ENCODE measurements at places on chromosomes 1 and 21.

DNA sequence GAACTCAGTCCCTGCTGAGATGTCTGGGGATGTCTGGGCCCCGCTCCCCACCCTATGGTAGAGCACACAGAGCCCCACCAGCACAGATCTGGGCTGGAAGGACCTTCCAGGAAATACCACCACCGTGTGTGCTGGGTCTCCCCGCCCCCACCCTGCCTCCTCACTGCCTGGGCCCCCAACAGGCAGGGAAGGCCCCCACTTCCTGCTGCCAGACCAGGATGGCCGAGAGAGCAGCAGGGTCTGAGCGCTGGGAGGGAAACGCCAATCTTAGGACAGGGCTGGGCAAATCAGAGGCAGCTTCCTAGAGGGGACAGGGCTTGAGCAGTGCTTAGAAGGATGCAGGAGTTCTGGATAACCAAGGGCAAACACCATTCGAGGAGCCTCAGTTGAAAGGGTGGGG lies 11.9 kb downstream of the ADGRB2 start:
- DNase-seq: no peak

- no peak for DNase-seq
Measured at GRCh38 chr1:213658457-213658856, 329.3 kb upstream of the PROX1 start.

DNA sequence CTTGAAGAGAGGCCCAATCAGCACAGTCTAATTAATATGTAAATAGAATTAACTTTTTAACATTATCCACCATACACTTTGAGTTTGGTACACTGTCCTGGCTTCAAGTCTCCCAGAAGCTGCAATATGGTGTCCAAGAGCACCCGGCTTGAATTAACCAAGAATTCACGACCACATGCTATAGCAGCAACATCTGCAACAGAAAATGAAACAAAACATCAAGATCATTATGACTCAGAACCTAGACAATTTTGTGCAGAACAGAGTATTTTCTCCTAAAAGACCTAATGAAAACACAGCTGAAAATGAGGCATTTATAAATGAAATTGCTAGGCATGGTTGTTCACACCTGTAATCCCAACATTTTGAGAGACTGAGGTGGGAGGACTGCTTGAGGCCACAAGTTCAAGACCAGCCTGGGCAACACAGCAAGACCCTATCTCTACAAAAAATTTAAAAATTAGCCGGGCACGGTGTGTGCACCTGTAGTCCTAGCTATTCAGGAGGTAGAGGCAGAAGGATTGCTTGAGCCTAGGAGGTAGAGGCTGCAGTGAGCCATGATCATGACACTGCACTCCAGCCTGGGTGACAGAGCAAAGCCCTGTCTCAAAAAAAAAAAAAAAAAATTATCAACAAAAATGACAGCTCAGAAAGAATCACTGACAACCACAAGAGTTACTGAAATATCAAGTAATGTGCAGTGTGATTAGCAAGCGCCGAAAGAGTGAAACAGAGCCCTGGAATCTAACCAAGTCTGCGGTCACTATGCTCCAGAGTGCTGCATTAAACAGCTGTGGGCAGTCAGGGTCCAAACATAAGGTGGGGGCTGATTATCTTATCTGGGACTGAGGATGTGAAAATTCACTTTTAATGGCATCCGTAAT lies 45.3 kb downstream of the HSF2BP start:
- no peak for DNase-seq

DNA sequence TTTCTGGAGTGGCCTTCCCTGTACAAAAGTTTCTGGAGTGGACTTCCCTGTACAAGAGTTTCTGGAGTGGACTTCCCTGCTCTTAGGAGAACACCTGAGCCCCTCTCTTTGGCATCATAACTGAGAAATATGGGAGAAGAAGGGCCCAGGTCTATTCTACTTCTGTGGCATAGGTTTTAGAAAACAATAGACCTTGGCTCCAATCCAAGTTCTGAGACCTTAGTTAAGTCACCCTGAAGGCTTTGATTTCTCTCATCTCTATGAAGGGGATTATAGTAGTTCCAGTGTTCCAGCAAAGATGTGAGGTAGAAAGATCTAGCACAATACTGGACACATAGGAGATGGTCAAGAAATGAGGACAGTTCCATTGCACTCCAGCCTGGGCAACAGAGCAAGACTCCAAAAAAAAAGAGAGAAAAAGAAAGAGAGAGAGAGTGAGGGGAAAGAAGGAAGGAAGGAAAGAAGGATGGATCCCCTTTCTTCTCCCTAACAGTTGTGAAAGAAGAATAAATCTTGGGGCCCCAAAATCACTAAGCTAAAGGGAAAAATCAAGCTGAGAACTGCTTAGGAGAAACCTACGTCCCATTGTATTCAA lies 13.3 kb upstream of the EIF4G3 start:
- DNase-seq: no peak

DNA sequence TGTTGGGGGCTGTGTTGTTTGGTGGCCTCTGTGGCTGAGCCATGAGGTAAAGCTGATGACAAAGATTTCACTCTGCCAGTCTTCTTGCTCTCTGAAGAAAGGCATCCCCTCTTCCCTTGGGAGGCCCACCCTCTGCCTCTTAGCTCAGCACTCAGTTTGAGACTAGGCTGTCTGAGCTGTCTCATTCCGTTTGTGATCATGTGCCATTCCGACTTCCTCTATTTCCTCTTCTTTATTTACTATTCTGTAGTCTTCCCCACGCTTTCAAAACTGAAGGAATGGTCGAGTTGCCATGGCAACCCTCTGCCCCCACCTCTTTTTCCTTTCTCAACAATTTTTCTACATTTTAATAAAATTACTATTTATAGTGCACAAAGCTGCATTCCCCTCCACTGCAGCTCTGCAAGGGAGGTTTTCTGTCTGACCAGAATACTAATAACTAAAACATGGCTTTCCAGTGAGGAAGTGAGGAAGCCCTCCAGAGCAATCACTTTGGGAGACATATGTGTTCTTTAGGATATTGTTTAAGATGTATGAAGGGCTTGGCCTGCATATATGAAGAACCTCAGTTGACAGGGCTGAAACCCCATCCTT lies 30.8 kb downstream of the KCNA3 start:
- no peak for DNase-seq

DNA sequence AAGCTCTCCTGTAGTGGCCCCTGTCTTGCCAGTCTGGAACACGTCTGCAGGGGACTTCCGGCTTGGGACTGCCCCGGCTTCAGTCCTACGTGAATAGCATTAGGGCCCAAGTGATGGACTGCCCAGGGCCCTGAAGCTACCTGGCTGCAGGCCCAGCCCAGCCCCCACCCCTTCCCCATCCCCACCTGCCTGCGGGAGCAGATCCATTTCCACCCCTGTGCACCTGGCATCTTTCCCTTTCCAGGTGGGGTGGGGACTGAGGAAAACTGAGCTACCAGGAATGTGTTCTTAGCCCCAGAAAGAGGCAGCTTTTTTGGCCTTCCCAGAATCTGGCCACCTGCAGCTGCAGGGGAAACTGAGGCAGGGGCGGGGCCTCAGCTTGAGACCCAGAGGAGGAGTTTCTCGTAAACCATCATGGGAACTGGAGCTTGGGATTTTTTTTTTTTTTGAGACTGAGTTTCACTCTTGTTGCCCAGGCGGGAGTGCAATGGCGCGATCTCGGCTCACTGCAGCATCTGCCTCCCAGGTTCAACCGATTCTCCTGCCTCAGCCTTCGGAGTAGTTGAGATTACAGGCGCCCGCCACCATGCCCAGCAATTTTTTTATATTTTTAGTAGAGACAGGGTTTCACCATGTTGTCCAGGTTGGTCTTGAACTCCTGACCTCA lies 3.2 kb downstream of the EDN2 start:
- no peak for DNase-seq

- no peak for DNase-seq
Measured at GRCh38 chr1:160204526-160205241, 500 bp upstream of the PEA15 start.

- DNase-seq: peak; percentile 93
Measured at GRCh38 chr1:8026153-8026975, at the start of gene ERRFI1. ERRFI1 (minus strand) TSS chr1:8026309; CDS start chr1:8015619, 10,690 bp downstream.

- no peak for DNase-seq
Measured at GRCh38 chr1:206012086-206012859, 9.1 kb upstream of the RAB7B start.
